ENCODE measurements at places on chromosomes 6 and 20.

DNA sequence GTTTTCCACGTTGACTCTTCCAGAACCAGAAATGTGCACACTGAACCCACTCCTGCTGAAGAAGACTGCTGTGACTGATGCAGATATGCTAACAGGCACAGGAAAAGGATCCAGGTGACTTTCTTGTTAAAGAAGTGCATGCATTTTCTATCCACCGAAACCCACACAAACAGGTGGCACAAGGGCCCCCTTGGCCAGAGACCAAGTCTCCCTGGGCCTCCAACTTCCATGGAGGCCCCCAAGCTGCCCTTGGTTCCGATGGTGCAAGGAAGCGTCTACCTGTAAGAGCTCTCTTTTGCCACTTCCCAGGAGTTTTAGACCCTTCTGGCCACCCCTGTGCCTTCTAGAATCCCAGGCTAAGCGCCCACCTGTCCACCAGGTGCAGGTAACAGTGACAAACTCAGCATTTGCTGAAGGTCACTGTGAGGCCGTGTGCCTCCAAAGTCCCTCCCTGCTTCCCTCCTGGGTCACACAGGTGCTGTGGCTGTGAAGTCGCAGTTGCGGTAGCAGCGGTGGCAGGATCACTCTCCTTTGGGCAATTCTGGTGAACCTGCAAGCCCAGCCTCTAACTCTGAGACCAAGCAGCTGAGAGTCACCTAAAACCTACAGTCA lies 134.8 kb downstream of the PXDC1 start:
- no peak for DNase-seq

- no peak for DNase-seq
Measured at GRCh38 chr6:101146389-101146788, 247.1 kb upstream of the GRIK2 start.

GRCh38 chr6:125658136-125658535 lies 91.3 kb upstream of the HEY2 start:
- no peak for DNase-seq

- no peak for DNase-seq
Measured at GRCh38 chr6:41325446-41326066, 9.9 kb upstream of the NCR2 start.

All from activated CD4-positive, alpha-beta T cell treated with anti-CD3 and anti-CD28 coated beads, Interleukin-2, Interleukin-4, amounts not matched to agents 100 ng/mL and 50 ng/mL, durations not matched to agents 16 hours and 8 hours (primary cell).